ENCODE measurements at places on chromosomes 7 and 10. TPM values are rescaled to one million over a fixed set of nuclear protein-coding genes. Genes with fewer than 3 reads are reported as not detected.

DNA sequence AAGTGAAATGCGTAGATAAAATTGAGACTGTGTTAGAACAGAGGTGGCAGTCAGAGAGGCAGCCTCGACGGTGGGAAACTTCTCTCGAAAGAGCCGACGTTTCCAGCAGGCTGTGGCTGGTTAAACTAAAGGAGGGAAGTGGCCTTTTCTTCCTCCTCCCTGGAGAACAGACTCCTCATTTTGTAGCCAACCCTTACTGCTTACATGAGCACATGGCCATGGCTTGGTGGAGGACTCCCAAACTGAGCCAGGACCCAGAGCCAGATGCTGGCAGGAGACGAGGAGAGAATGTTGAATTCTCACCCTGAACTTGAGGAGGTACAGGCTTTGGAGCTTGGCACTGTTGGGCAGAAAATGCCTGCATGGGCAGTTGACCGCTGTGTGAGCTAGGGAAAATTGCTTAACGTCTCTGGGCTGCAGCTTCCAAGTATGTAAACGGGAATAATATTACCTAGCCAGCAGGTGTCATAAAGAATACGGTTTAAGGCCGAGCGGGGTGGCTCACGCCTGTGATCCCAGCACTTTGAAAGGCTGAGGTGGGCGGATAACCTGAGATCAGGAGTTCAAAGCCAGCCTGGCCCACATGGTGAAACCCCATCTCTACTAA lies 24.5 kb downstream of the MMD2 start:
- no peak overlapping the region for H3K4me3 ChIP-seq
- no peaks in the 10 kb centered on the region for H3K36me3 ChIP-seq
- no peak overlapping the region for H3K27ac ChIP-seq
- H3K27me3 ChIP-seq: no peaks in the 10 kb centered on the region

DNA sequence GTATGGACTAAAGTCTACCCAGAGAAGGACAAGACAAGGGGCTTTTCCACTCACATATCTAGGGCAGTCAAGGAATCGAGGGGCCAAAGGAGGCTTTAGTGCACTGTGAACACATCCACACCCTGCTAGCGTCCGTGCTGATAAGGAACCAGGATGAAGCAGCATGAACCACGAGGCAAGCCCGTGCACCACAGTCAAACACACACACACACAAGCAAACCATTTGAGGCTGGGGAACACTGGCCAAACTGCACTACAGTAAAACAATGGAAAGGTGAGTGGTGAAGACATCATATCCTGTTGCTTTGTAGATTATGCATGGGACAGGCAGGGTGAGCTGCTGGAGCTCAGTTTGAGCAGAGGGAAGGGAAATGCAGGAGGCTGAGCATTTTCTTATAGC lies 177.4 kb upstream of the CDCA7L start:
- H3K4me1 ChIP-seq: peaks cover 82% of the 10 kb centered on the region
- no peak for DNase-seq
- H3K36me3 ChIP-seq: no peaks in the 10 kb centered on the region
- H3K4me3 ChIP-seq: no peak overlapping the region

DNA sequence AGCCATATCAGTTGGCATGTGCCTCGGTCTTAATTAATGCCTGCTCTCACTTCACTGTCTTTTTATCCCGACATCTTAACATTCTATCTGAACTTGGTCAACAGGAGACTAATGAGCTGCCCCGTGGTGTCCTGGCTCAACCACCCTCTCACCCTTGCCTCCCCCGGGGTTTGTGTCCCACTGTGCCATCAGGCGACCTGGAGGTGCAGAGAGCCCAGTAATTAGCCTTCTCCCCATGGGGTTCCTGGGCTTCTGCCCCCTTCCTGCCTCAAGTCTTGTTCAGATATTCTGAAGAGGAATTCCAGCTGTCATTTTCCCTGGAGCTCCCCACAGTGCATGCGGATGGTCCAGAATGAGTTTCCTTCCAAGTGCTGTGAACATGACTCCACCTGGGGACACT lies 10.1 kb upstream of the JAKMIP3 start:
- DNase-seq: no peak
- H3K27ac ChIP-seq: no peak overlapping the region
- no peaks in the 10 kb centered on the region for H3K36me3 ChIP-seq
- no peaks in the 10 kb centered on the region for H3K4me1 ChIP-seq
- no peaks in the 10 kb centered on the region for H3K27me3 ChIP-seq

- H3K27ac ChIP-seq: no peak overlapping the region
- H3K4me3 ChIP-seq: no peak overlapping the region
- H3K4me1 ChIP-seq: no peaks in the 10 kb centered on the region
- peaks cover 38% of the 10 kb centered on the region for H3K27me3 ChIP-seq
- H3K36me3 ChIP-seq: no peaks in the 10 kb centered on the region
Observed at GRCh38 chr10:43230101-43230908, 36.6 kb downstream of the RASGEF1A start.

DNA sequence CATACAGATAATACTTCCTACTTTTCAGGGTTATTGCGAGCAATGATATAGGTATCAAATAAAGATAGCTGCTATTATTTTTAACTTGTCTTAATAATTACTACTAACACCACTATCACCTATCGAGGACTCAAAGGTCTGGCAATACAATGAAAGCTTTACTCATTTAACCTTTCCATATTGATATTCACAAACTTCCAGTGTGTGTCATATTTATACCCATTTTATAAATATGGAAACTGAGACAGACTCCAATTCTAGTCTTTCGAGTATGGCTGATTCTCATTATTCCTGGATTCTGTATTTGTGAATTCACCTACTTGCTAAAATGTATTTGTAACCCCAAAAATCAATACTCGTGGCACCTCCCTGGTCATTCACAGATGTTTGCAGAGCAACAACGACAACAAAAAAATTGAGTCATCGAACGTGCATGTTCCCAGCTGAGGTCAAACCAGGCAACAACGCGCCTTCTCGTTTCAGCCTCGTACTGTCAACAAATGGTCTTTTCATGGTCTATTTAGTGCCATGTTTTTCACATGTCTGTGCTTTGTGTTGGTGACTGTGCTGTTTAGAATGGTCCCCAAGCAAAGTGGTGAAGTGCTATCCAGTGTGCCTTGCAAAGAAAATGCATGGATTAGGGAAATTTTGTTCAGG lies 51.7 kb downstream of the SMURF1 start:
- no peaks in the 10 kb centered on the region for H3K36me3 ChIP-seq
- H3K4me3 ChIP-seq: no peak overlapping the region
- DNase-seq: no peak
- no peak overlapping the region for H3K27ac ChIP-seq
- no peaks in the 10 kb centered on the region for H3K27me3 ChIP-seq

GRCh38 chr7:75623390-75624133 lies 115.2 kb downstream of the HIP1 start:
- no peaks in the 10 kb centered on the region for H3K27me3 ChIP-seq
- peak overlapping the region; percentile 87 for H3K27ac ChIP-seq
- H3K4me1 ChIP-seq: peaks cover 17% of the 10 kb centered on the region
- H3K36me3 ChIP-seq: no peaks in the 10 kb centered on the region
- DNase-seq: peak; percentile 50

GRCh38 chr7:27739301-27739908 lies 557 bp upstream of the TAX1BP1 start:
- peak overlapping the region; percentile 92 for H3K4me3 ChIP-seq
- H3K36me3 ChIP-seq: no peaks in the 10 kb centered on the region
- peak overlapping the region; percentile 91 for H3K27ac ChIP-seq
- H3K27me3 ChIP-seq: no peaks in the 10 kb centered on the region
- no peak for DNase-seq

GRCh38 chr10:113480851-113481502 lies 71.9 kb upstream of the HABP2 start:
- no peak overlapping the region for H3K4me3 ChIP-seq
- no peaks in the 10 kb centered on the region for H3K4me1 ChIP-seq
- no peaks in the 10 kb centered on the region for H3K36me3 ChIP-seq
- H3K27ac ChIP-seq: no peak overlapping the region
- no peak for DNase-seq
- H3K27me3 ChIP-seq: peaks cover 4% of the 10 kb centered on the region

The ADRB1 gene
- total RNA-seq: 81.6 TPM

GRCh38 chr10:91569522-91569921 lies 63.3 kb downstream of the PPP1R3C start:
- DNase-seq: no peak
- H3K27me3 ChIP-seq: no peaks in the 10 kb centered on the region
- no peak overlapping the region for H3K4me3 ChIP-seq
- H3K36me3 ChIP-seq: no peaks in the 10 kb centered on the region
- peaks cover 6% of the 10 kb centered on the region for H3K4me1 ChIP-seq
- H3K27ac ChIP-seq: no peak overlapping the region

The SEMA3C gene
- total RNA-seq: 12.4 TPM

- H3K4me1 ChIP-seq: no peaks in the 10 kb centered on the region
- H3K27ac ChIP-seq: no peak overlapping the region
- DNase-seq: no peak
- no peaks in the 10 kb centered on the region for H3K27me3 ChIP-seq
- no peak overlapping the region for H3K4me3 ChIP-seq
Observed at GRCh38 chr10:85036661-85037060, 708.3 kb downstream of the CCSER2 start.

The CHRM2 gene
- total RNA-seq: 4.6 TPM

DNA sequence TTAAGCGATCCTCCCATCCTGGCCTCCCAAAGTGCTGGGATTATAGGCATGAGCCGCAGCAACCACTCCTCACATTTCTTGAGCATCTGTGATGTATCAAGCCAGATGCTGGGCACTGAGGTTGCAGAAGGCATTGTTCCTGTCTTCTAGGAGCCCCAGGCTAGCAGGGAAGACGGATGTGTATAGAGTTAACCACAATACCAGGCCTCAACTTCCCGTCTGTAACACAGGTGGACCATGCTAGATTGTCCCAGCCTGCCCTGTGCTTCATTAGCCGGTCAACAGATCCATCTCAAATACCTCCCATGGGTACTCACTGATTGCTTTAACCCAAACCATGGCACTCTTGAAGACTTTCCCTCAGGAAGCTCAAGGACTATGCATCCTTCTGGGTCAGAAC lies 1.8 kb upstream of the CLDN4 start:
- no peak overlapping the region for H3K27ac ChIP-seq
- no peaks in the 10 kb centered on the region for H3K36me3 ChIP-seq
- no peaks in the 10 kb centered on the region for H3K4me1 ChIP-seq
- no peak overlapping the region for H3K4me3 ChIP-seq

The SP8 gene
- total RNA-seq: not detected

- H3K4me3 ChIP-seq: peak overlapping the region; percentile 72
- no peaks in the 10 kb centered on the region for H3K27me3 ChIP-seq
- DNase-seq: no peak
- H3K4me1 ChIP-seq: peaks cover 16% of the 10 kb centered on the region
Observed at GRCh38 chr7:73683788-73684693, 644 bp downstream of the BUD23 start.

- DNase-seq: peak; percentile 65
- no peak overlapping the region for H3K27ac ChIP-seq
- no peaks in the 10 kb centered on the region for H3K27me3 ChIP-seq
- H3K4me1 ChIP-seq: peaks cover 3% of the 10 kb centered on the region
- no peak overlapping the region for H3K4me3 ChIP-seq
Observed at GRCh38 chr10:129877773-129878371, 86.2 kb downstream of the EBF3 start.

The TSPAN14 gene
- total RNA-seq: 55.8 TPM

DNA sequence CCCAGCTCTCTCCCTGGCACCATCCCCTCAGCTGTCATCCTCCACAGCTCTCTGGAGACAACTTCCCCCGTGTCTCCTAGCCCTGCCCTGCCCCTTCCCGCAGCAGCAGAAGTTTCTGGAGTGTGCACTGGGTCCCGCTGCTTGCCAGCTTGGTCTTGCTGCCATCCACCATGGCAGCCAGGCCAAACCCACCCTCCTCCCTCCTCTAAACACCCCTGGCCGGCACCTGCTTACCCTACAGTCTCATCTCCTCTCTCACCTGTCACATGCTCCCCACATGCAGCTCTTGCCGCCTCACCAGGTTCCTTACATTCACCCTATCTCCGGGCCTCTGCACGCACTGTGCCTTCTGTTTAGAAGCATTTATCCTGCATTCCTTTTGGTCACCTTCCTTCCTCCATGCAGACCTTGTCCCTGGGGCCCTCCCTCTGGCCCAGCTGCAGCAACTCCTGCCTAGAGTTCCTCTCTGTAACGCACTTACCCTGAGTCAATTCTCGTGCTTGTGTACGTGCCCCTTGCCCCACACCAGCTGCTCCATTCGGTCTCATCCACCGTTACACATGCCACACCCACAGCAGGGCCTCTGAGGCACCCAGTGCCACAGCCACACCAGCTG lies 93.9 kb upstream of the RET start:
- H3K4me1 ChIP-seq: no peaks in the 10 kb centered on the region
- H3K27me3 ChIP-seq: no peaks in the 10 kb centered on the region
- H3K4me3 ChIP-seq: no peak overlapping the region

DNA sequence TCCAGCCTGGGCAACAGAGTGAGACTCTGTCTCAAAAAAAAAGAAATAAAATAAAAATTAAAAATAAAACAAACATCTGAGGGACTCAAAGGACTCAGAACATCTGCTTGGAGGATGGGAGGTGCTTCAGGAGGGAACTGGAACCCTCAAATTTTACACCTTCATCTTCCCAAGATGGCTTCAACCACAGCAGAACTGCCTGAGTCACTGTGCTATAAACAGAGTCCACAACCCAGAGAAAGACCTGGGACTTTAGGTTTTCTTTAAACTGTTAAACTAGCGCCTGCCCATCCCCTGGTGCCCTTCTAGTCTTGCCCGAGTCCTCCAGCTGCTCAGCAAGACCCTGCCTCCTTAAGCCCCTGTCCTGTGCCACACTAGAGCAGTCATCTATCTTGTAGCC lies 40.8 kb downstream of the RGS10 start:
- H3K36me3 ChIP-seq: no peaks in the 10 kb centered on the region
- H3K4me3 ChIP-seq: no peak overlapping the region
- no peak for DNase-seq
- H3K27ac ChIP-seq: no peak overlapping the region
- peaks cover 17% of the 10 kb centered on the region for H3K4me1 ChIP-seq

The TAS2R41 gene
- not detected for total RNA-seq

DNA sequence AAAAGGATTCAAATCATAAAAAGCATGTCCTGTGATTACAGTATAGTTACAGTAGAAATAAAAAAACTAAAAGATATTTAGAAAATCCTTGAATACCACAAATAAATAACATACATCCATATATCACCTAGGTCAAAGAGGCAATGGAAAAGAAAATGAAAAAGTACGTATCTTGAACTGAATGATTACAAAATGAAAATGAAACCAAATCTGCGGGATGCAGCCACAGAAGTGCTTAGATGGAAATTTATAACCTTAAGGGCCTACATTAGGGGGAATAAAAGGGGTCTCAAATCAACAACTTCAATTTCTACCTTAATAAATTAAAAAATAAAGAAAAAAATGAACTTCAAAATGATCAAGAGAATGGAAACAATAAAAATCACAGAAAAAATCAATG lies 879.0 kb upstream of the CELF2 start:
- H3K4me1 ChIP-seq: no peaks in the 10 kb centered on the region
- DNase-seq: no peak
- peak overlapping the region; percentile 19 for H3K4me3 ChIP-seq
- no peaks in the 10 kb centered on the region for H3K27me3 ChIP-seq

- no peaks in the 10 kb centered on the region for H3K27me3 ChIP-seq
- H3K36me3 ChIP-seq: no peaks in the 10 kb centered on the region
- H3K4me3 ChIP-seq: no peak overlapping the region
- H3K4me1 ChIP-seq: no peaks in the 10 kb centered on the region
- H3K27ac ChIP-seq: no peak overlapping the region
- no peak for DNase-seq
Observed at GRCh38 chr7:37540917-37541316, 92.3 kb upstream of the ELMO1 start.

Measured in A673 (cell line).